NCI-H345 (cell line): ENCODE measurements at places on chromosomes 1 and 21.

DNA sequence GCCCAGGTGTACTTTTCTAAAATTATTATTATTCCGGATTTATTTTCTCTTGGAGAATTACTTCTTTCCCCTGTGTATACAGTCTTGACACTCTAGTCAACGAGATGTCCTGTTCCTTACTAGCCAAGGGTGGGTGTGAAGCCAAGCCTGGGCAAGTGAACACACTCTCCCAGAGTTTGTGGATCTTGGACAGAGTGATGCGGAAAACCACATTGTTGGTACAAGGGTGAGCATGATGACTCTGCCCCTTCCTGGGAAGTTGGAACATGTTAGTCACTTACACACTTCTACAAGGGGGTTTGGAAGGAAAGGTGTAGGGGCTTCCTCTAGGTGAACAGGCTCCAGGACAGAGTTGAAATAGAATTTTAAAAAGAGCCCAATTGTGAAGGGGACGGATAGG, 20.0 kb upstream of the RD3 start:
- no peak for DNase-seq

GRCh38 chr1:2354511-2355372, 36.6 kb downstream of the MORN1 start:
- DNase-seq, result no peak

GRCh38 chr1:211601159-211601558, 22.2 kb upstream of the SLC30A1 start:
- no peak for DNase-seq

- no peak for DNase-seq
Measured at GRCh38 chr21:44854664-44855446, 18.6 kb downstream of the PTTG1IP start.

- DNase-seq, result no peak
Measured at GRCh38 chr1:241870336-241870735, 22.3 kb downstream of the EXO1 start.

- no peak for DNase-seq
Measured at GRCh38 chr1:156845055-156845952, 13.6 kb downstream of the INSRR start.

- DNase-seq, result no peak
Measured at GRCh38 chr1:204602111-204602579, 83.4 kb downstream of the LRRN2 start.

- DNase-seq, result no peak
Measured at GRCh38 chr1:29986986-29987385, 736.4 kb downstream of the MATN1 start.

GRCh38 chr1:42951588-42951987, 7.1 kb downstream of the SLC2A1 start:
- no peak for DNase-seq

GRCh38 chr1:8671306-8671917, 146.0 kb downstream of the RERE start:
- no peak for DNase-seq

- DNase-seq, result no peak
Measured at GRCh38 chr1:167369933-167370332, 148.4 kb downstream of the CD247 start.

DNA sequence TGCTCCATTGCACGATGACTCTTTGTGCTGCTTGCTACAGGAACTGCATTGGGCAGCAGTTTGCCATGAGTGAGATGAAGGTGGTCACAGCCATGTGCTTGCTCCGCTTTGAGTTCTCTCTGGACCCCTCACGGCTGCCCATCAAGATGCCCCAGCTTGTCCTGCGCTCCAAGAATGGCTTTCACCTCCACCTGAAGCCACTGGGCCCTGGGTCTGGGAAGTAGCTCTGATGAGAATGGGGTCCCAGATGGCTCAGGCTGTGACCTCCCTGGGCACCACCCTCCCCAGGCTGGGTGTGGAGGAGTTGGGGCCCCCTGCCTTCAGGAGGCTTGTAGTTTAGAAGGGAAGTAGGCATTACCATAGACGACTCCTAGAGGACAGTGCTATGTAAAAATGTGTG, 19.7 kb downstream of the CYP4B1 start:
- no peak for DNase-seq

DNA sequence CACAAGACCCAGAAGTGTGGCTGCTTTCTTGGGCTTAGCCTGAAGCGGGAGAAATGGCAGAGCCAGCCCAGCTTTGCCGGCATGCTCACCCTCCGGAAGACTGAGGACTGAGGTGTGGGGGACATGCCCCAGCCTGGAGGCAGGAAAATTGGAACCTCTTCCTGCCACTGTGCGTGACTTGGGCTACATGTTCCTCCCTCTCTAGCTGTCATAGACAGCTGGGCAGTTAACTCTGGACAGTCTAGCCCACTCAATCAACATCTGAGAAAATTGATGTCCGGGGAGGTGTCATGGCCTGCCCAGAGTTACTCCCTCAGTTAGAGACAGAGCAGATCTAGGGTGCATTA, 59.7 kb downstream of the UBE2T start:
- no peak for DNase-seq

- no peak for DNase-seq
Measured at GRCh38 chr1:151838222-151839081, 1.2 kb downstream of the C2CD4D start.

GRCh38 chr21:17523007-17523451, 10.2 kb downstream of the CXADR start:
- no peak for DNase-seq

GRCh38 chr21:39874759-39875158, 7.5 kb downstream of the PCP4 start:
- no peak for DNase-seq

- no peak for DNase-seq
Measured at GRCh38 chr1:243620096-243620495, 229.9 kb downstream of the AKT3 start.

GRCh38 chr1:87077959-87078639, 163.7 kb downstream of the HS2ST1 start:
- DNase-seq, result no peak

GRCh38 chr21:33418691-33419090, 15.5 kb downstream of the IFNGR2 start:
- no peak for DNase-seq

DNA sequence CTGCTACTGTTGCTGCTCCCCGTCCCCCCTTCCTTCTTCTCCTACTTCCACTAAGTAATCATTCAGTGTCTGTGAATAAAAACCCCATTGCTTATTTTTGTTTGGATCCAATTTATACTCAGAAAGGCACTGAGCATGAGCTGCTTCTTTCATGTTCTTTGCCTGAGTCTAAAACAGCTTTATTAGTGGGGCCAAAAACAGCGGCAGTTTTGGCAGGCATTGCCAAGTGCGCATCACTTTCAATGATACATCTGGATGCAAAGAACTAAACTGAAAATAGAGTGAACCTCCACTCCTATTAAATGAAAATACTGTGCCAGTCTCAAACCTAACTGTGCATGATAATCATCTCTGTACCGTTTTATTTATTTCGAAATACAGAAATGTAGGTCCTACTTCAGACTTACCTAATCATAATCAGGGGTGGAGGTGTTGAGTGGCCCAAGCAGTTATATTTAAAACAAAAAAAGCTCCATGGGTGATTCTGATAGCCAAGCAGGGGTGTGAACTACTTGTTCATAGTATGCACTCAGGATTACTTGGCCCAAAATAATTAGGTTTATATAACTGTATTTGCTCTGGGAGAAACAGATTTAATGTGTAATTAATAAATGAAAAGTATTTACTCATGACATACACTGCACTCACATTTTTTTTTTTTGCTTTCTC, 48.4 kb downstream of the NEK7 start:
- no peak for DNase-seq

DNA sequence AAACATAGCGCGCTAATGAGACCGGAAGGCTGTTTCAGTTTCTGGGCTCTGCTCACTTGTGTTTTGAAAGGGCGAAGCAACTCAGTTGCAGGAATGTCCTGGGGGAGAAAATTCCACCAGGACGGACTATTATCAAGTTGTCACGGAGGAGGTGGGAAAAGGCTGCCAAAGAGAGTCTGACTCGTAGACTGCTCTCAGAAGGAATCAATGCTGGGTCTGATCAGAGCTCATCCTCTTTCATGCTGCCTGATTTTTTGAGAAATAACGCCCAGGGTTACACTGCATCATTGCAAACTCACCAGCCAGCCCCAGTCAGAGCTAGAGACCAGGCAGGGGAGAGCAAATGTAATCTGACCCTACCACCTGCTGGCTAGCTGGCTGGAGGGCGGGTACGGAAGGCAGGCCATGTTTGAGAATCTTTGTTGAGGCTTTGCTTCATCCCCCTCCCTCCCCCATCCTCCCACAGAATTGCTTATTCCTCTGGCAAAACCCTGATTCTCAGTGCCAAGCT, 36.4 kb upstream of the BCL9 start:
- DNase-seq, result peak; percentile 92

- no peak for DNase-seq
Measured at GRCh38 chr1:171422511-171422910, 62.8 kb upstream of the PRRC2C start.

DNA sequence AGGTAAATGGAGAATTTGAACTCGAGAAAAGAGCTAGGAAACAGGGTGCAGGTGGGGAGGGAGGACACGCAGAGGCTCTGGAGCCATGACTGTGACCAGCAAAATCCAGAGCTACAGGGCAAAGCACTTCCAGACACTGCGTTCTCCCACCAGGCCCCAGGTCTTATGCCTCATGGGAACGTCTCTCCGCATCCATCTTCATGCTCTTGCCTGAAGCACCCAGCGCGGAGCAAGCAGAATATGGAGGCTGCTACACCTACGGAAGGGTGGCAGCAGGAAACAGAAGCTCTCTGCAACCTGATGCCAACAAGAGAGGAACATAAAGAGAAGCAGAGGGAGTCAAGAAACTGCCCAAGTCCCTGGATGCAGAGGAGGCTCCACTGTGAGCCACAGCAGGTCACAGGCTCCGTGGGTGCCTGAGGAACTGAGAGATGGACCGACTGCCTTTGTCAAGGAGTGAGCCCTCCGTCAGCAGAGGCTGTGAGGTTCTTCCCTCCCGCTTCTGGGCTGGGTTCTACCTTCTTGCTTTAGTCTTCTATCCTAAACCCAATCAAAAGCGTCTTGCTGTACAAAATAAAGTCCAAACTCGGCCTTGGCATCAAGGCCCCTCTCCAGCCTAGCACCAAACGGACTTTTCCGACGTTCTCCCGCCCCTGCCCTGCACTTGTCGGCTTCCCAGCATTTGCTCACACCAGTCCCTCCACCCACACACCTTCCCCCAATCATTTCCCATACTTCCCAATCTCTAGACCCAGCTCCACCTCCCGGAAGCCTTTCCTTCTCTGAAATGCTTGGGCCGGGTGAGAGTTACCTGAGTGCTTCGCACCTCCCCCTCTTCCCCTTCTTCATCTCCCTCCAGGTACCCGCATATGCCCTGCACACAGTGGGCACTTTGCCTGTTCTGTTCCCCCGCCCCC, 930 bp downstream of the DHCR24 start:
- peak; percentile 27 for DNase-seq

GRCh38 chr1:157497284-157497683, 55.0 kb downstream of the FCRL5 start:
- DNase-seq, result no peak

DNA sequence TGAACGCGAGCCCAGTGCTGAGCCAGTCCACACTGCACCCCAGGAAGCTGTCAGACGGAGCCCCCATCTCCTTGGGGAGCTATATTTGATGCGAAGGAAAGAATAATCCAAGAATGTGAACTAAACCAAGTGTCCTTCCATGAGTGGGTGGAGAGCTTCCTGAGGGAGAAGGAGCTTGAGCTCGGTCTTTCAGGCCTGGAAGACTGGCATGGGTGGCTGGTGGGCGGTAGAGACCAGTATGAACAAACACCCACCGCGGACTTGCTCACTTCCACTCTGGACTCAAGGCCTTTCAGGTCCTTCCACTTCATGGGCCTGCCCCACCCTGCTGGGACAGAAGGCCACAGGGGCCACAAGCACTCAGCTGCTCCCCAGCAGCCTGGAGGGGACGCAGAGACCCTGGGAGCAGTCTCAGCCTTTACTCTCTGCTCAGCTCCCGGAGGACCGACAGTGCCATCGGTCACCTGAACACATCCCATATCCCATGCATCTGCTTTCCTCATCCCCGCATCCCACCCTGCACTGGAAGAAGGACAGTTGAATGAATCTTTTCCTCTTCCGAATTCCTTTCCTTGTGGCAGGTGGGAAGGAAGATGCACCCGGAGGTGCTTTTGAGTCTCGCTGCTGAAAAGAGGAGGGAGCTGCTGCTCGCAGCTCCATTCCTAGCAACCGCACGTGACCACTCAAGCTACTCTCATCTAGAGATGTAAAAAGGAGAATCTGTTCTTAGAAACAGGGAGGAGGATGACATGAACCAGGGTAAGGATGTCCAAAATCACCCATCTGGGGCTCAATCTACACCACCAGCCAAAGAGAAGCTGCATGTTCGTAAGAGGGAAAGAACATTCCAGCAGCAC, 92.3 kb downstream of the PGBD5 start:
- no peak for DNase-seq

- peak; percentile 12 for DNase-seq
Measured at GRCh38 chr1:89966656-89967055, 28.3 kb upstream of the ZNF326 start.

GRCh38 chr1:57532299-57532698, 108.4 kb upstream of the DAB1 start:
- DNase-seq, result no peak

DNA sequence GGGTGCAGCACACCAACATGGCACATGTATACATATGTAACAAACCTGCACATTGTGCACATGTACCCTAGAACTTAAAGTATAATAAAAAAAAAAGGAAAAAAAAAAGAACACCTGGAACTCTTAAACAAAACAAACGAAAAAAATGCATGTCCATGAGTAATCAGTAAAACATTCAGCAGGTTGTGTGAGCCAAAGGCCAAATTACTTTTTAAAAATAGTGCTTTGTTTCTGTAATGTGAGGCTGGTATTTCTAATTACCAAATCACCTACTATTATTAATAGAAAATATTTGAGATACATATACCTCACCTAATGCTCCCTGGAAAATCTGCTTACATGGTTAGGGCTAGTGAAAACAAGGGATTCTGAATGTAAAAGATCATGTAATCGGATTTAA, 294.4 kb upstream of the NR5A2 start:
- DNase-seq, result no peak

DNA sequence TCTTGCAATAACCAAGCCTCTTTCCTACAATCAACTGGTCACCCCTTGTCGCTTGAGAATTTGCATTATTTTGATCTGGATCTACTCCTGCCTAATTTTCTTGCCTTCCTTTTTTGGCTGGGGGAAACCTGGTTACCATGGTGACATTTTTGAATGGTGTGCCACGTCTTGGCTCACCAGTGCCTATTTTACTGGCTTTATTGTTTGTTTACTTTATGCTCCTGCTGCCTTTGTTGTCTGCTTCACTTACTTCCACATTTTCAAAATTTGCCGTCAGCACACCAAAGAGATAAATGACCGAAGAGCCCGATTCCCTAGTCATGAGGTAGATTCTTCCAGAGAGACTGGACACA, 743 bp downstream of the GPR52 start:
- DNase-seq, result no peak

DNA sequence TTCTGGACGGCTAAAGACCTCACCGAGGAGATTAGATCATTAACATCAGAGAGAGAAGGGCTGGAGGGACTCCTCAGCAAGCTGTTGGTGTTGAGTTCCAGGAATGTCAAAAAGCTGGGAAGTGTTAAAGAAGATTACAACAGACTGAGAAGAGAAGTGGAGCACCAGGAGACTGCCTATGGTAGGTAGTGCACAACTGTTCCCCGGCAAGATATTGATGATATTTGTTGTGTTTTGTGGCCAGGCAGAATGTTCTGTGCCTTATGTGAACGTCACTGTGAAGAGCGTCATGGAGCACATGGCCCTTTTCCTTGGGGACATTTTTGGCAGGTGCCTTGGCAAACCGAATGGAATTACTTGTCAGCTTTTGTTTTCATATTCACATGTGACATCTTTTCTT, 191.7 kb downstream of the DISC1 start:
- no peak for DNase-seq

- peak; percentile 78 for DNase-seq
Measured at GRCh38 chr1:209875515-209875914, 47.7 kb downstream of the UTP25 start.
